ENCODE measurements at places on chromosomes 13 and 19.

DNA sequence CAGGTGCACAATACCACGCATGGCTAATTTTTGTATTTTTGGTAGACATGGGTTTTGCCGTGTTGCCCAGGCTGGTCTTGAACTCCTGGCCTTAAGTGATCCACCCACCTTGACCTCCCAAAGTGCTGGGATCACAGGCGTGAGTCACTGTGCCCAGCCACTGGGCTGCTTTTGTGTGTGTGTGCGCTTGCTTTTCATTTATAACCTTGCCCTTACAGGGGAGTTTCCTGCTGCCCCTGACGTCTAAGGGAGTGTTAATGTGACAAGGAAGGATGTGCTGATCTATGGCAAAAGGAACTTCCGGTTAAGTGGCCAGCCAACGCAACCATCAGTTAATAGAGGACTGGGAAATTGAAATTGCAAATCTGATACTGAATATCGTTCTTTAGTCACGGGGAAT lies 57.7 kb downstream of the ING1 start:
- DNase-seq: no peak

GRCh38 chr13:53100394-53101063 lies 71.9 kb downstream of the OLFM4 start:
- no peak for DNase-seq

DNA sequence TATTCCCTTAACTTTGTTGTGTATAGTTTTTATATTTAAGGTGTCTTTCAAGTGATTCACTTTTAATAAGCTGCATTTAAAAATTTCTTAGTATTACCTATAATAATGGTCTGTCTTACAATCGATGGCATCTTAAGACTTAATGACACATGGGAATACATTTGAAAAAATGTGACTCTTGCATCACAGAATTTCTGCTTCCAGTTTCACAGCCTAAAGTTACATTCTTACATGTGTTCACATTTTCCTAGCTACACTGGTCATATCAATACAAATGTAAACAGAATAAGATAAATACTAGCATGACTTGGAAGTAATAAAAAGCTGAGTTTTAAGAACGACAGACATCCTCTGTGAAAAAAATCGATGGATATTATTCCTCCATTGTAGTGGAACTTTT lies 1597.1 kb upstream of the MIR17HG start:
- no peak for DNase-seq

GRCh38 chr13:69921156-69921555 lies 186.5 kb upstream of the ATXN8OS start:
- no peak for DNase-seq

DNA sequence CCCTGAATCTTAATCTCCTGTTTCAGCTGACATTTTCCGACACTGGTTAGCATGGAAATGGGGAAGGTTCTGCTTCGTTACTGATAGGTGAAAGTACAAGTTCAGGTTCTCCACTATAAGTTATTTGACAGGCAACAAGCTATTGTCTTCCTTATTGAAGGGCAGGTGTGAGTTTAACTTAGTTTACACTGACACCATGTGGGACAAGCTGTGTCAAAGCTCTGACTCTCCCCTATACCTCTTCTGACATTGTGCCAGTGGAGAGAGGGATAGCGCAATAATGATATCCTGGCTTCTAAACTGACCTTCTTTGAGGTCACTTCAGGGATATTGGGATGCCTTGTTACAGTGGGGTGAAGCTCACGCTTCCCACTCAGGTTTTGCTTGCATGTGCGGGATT lies 587.0 kb upstream of the SLITRK5 start:
- DNase-seq: peak; percentile 9

GRCh38 chr13:47548294-47548840 lies 452.7 kb downstream of the SUCLA2 start:
- no peak for DNase-seq

DNA sequence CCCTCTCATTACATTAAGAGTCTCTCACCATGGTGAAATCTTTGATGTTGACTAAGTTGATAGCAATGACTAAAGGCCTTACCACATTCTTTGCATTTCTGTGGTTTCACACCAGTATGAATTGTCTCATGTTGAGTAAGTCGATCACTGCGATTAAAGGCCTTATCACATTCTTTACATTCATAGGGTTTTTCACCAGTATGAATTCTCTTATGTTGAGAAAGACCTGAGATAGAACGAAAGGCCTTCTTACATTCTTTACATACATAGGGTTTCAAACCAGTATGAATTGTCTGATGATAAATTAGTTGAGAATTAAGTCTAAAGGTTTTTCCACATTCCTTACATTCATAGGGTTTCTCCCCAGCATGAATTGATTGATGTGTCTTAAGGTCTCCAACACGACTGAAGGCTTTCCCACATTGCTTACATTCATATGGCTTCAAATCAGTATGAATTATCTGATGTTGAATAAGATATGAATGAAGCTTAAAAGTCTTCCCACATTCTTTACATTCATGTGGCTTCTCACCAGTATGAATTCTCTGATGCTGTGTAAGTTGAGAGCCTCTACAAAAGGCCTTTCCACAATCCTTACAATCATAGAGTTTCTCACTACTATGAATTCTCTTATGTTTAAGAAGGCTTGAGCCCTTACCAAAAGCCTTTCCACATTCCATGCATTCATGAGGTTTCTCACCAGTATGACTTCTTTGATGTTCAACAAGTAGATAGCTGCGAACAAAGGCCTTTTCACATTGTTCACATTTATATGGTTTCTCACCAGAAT lies 45.6 kb downstream of the ZNF283 start:
- peak; percentile 23 for DNase-seq

DNA sequence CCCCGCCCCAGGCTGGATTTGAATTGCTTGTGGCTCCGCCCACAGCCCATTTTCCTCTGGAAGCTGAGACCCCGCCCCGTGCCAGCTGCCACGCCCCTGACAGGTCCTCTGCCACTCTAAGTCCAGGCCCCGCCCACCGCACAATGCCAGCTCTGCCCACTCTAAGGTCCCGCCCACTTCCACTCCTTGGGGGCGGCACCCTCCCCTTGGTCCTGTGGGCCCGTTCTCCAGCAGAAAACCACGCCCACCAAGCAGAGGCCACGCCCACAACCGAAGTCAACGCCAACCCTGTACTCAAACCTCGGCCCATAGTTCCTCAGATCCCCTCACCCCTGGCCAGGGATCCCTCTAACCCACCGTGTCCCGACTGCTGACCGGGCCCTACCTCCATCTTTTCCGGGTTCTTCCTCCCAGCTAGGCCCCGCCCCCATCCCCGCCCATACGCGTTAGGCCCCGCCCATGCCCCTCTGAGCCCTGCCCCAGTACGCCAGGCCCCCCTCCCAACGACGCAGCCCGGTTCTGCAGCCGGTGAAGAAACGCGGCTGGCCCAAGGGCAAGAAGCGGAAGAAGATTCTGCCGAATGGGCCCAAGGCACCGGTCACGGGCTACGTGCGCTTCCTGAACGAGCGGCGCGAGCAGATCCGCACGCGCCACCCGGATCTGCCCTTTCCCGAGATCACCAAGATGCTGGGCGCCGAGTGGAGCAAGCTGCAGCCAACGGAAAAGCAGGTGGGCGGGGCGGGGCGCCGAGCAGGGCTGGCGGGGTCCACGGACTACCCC lies 1.3 kb downstream of the HMG20B start:
- DNase-seq: peak; percentile 100

DNA sequence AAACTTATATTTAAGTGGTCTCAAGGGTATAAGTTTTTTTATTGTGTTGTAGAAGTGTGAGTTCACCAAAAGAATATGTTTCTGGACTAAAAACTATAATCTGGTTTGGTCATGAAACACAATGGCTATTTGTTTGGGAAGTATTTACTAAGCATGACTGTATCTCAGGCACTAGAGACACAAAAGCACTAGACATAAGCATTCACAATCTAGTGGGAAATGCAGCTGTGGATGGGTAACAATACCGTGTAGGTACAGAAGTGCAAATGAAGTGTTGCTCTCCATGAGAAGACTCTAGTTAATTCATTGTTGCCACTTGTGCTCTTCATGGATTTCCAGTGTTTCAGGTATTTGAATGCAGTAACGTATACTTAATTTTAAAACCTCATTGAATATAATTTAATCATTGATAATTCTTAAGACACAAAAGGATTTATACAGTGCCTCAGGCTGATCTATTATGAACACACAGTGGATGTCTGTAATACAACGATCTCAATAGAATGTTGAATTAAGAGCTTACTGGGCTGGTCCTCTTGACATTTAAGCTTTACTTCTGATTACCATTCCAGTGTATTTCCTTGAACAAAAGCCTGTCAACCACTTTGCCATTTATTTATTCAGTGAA lies 50.9 kb downstream of the TPT1 start:
- no peak for DNase-seq

GRCh38 chr19:50897191-50897607 lies 14.0 kb downstream of the KLK4 start:
- DNase-seq: no peak

DNA sequence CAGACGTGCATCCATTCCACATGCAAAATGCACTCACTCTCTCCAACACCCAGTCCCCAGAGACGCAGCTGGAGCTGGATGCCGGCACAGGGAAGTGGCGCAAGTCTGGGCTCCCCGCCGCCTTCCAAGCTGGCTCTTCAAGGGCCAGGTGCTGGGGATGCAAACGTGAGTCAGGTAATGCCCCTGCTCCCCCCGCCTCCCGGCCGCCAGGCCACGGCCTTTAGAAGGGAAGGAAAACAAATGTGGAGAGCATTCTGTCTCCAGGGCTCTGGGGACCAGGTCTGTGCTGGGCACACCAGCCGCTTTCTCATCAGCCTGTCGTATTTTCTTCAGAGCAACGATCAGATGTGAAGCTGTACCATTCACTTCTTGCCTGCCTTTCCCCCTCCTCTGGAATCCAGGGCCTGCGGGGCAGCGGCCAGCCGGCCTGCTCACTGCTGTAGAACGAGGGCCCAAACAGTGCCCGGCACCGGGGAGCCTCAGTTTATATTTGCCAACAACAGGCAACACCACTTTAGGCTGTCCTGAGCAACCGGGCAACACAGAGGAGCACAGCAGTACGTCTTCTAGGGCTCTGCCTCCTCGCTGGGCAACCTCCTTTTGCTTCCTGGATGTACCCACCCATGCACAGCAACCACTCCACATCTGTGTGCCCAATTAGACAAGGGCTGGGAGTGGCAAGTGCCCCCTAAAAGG lies 3.8 kb downstream of the RAB20 start:
- no peak for DNase-seq

- peak; percentile 71 for DNase-seq
These were observed 607.6 kb downstream of the FGF9 start for GRCh38 chr13:22278336-22278929.

- no peak for DNase-seq
These were observed 55.6 kb downstream of the GJA3 start for GRCh38 chr13:20105161-20105689.

- no peak for DNase-seq
These were observed 2.2 kb downstream of the FRY start for GRCh38 chr13:32033744-32034143.

- DNase-seq: no peak
These were observed 21.4 kb upstream of the LILRA2 start for GRCh38 chr19:54551950-54552912.

- no peak for DNase-seq
These were observed 32.8 kb downstream of the SLC15A1 start for GRCh38 chr13:98719527-98720250.

- DNase-seq: peak; percentile 86
These were observed 1.6 kb upstream of the RGL3 start for GRCh38 chr19:11420429-11421370.
